ENCODE measurements at places on chromosomes 2 and 18.

DNA sequence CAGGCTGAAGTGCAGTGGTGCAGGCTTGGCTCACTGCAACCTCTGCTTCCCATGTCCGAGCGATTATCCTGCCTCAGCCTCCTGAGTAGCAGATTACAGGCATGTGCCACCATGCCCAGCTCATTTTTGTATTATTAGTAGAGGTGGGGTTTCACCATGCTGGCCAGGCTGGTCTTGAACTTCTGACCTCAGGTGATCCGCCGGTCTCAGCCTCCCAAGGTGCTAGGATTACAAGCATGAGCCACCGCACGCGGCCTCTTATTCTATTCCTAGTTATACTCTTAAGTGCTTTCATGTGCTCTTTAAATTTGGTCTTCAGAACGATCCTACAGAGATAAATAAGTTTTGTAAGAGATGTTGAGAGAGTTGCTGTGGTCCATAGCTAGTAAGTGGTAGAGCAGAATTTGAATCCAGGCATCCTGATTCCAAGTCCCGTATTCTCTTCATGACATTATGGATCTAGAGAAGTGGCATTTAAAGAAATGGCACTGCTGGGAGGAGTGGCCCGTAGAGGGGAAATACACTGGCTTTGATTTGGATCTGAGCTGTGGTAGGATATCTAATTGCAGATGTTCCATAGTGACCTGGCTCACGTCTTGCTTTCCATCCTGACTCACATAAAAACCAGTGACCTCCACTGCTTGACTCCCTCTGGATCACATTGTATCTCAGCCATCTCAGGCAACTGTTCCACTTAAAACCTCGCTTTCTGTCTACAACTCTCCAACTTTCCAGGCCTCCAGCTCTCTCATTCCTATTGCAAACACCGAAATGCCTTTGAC, 22.8 kb upstream of the ME2 start:
- DNase-seq: no peak

- no peak for DNase-seq
Measured at GRCh38 chr2:169865492-169865891, 38.2 kb downstream of the UBR3 start.

GRCh38 chr2:239339241-239339640, 61.6 kb downstream of the HDAC4 start:
- DNase-seq: no peak

DNA sequence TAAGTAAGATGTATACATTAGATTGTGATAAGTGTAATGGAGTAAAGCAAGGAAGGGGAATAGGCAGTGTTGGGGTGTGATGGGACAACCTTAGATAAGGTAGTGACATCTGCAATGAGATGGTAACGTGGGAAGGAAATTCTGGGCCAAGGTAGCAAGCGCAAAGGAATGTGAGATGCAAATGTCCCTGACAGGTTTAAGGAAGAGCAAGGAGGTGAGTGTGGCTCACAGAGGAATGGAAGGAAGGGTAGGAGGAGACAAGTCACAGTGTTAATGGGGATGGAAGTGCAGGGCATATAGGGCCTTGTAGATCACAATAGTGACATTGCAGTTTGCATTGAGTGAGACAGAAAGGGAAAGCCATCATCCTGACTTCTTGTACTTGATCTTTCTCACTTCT, 170.9 kb upstream of the FAM98A start:
- DNase-seq: no peak

- no peak for DNase-seq
Measured at GRCh38 chr18:49898421-49898820, 85.1 kb upstream of the ACAA2 start.

DNA sequence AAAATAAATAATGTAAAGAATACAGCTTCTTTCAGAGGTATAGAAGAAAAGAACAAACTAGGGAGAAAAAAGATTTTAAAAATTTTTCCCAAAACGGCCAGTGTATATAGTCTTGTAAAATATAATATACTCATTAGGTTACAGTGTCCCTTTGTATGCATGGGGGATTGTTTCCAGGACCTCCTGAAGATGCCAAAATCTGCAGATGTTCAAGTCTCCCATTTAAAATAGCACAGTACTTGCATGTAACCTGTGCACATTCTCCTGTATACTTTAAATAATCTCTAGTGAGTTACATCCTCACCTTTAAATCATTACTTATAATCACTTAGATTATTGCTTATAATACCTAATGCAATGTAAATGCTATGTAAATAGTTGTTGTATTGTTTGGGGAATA, 80.6 kb upstream of the LRRTM4 start:
- DNase-seq: no peak

- no peak for DNase-seq
Measured at GRCh38 chr18:77144046-77144445, 11.5 kb upstream of the MBP start.

DNA sequence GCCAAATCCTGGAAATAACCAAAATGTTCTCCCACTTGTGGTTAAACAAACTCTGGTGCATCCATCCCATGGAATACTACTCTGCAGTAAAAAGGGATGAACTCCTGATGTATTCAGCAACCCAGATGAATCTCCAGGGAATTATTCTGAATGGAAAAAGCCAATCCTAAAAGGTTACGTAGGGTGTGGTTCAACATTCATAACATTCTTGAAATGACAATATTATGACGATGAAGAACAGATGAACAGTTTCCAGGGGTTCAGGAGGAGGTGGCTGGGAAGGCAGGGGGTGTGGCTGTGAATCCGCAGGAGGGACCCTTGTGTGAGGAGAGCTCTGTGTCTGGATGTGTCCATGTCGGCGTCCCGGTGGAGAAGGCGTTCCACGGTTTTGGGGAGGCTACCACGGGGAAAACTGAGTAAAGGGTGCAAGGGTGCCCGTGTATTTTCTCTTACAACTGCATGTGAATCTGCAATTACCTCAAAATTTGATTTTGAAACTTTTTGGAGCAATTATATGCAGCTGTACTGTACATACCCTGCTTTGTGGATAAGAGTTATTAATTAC, 47.3 kb downstream of the KCNG2 start:
- DNase-seq: no peak

GRCh38 chr18:58618822-58619595, 9.9 kb downstream of the ALPK2 start:
- DNase-seq: no peak

GRCh38 chr2:231764124-231764523, 17.0 kb downstream of the PDE6D start:
- no peak for DNase-seq

GRCh38 chr2:230968921-230969658, 26.8 kb upstream of the SPATA3 start:
- DNase-seq: no peak

- no peak for DNase-seq
Measured at GRCh38 chr2:240383871-240384700, 51.4 kb upstream of the GPC1 start.

DNA sequence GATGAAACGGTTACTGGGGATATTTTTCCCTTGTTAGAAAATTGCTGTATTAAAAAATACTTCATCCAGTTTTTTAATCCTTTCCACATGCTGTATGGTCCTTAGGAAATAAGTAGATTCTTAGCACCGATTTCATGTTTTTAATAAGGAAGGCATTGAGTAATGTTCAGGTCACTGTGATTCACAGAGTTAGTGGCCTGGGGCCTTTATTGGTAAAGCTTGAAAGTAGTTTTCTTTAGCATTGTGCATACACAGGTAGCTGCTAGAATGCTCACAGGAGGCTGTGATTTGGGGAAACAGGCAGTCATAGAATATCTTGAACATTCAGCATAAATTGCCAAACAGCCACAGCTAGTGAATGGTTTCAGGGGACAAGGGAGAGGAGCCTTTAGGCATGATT, 79.8 kb downstream of the XRCC5 start:
- peak; percentile 25 for DNase-seq

DNA sequence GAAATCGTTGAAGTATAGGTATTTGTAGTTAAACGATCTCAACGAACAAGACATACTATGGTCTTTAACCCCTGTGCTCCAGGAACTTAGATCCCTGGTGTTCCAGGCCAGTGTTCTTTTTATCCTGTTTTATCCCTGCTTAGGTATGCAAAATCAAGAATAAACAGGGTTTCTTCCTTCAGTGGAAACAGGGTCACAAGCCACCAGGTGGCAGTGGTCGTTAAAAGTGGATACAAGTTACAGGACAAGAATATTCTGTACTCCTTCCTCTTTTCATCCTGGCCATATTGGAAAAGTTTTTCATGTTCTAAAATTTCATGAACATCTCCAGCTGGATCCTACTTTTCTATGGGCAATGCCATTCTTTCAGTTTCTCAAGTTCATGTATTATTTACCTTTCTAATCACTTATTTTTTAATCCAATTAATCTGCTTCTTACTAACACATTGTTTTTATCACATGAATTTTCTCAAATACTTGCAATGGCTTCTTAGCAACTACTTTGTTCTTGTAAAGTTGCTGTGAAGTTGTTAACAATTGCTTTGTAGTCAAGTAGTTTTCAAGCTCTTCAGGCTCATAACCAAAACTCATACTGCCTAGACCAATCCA, 16.4 kb upstream of the HNMT start:
- DNase-seq: peak; percentile 41
